Hypothalamus (tissue), 51 donors: ENCODE measurements at places on chromosomes 4 and X.

DNA sequence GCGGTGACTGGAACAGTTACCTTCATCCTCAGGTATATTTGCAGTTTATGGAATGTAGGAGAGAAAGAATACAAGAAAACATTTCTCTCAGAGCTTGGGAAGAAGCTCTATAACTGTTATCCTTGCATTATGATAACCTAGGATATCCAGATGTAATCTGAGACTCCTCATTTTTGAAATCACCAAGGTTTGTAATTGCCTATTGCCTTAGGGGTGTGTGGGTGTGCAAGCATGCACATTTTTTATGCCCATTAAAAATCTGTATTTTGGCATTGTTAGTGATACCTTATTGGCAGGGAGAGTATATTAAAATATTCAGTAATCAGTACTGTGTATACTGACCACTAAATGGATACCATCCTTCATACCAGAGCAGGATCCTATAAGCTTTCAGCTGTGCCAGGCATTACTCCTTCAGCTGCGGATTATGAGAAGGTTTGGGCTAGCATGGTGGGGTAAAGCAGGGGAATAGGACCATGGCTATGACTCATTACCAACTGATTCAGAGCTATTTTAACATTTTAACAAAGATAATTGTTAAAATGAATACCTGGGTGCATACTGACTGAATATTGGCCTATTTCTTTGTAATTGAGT lies 8.3 kb downstream of the SEC24B start:
- DNase-seq: no peak

- no peak for DNase-seq
These were observed 99.7 kb downstream of the FIP1L1 start for GRCh38 chr4:53477038-53477565.

GRCh38 chrX:118504581-118504980 lies 9.0 kb downstream of the DOCK11 start:
- no peak for DNase-seq

DNA sequence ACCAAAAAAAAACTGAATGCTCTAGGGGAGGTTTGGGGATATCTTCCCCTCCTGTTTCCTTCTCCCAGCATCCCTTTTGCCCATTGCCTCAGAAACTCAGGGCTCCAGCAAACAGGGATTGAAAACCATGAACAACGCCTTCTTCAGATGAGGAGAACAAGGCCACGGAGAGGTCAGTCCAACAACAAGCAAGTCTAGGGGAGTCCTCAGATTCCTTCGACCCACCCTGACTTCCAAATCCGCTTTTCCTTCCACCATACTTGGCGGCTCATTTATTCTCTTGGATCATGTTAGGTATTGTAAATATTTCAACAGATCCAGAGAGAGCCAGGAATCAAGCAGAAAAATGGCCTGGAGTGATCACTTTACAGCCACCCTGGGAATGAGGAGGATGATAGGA lies 21.9 kb downstream of the REELD1 start:
- DNase-seq: no peak

DNA sequence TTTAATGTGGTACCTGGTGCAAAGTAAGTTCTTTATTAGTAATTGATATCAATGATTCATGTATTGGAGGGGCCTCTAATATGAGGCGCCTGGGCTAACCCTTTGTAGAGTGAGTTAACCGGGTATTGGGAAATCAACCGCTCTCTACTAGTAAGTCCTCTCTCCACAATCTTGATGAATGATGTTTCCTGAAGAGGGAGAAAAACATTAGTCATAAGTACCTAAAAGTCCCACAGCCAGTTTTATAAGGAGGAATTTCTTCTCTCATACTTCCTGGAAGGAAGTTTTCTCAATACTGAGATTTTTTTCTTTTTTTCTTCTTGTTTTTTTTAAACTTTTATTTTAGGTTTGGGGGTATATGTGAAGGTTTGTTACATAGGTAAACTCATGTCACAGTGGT lies 62.3 kb downstream of the AGTR2 start:
- no peak for DNase-seq

DNA sequence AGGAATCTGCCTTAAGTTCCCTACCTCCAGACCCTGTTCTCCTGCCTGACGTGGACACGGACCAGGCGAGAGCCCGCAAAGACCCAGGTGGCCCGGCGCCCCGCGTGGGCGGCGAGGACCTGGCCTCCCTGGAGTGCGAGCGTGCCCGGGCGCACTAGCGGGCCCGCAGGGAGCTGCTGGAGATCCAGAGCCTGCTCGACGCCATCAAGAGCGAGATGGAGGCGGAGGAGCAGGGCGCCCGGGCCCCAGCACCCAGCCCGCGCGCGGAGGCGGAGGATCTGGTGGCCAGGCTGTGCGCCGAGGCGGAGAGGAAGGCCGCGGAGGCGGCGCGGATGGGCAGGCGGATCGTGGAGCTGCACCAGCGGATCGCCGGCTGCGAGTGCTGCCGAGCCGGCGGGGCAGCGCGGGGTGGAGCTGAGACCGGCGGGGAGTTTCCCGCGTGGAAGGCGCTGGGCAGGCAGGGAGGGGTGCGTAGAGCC lies 18.2 kb downstream of the MRFAP1 start:
- no peak for DNase-seq

DNA sequence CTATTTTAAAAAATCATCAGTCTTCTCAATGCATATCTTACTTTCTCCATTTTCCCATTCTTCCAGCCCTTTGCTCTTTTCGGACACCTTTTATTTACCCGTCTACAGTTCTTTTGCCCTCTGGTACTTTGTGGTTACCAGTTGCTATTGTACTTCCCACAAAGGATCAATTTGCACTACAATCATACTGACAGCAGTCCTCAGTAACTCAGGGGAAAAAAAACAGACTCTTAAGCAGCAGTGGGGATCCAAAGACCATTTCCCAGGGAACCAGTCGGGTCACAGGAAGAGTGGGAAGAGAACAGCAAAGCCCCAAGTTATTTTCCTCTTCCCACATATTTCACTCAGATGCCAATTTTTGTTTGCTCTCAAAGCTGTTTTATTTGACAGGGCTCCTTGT lies 23.1 kb downstream of the DMD start:
- no peak for DNase-seq

DNA sequence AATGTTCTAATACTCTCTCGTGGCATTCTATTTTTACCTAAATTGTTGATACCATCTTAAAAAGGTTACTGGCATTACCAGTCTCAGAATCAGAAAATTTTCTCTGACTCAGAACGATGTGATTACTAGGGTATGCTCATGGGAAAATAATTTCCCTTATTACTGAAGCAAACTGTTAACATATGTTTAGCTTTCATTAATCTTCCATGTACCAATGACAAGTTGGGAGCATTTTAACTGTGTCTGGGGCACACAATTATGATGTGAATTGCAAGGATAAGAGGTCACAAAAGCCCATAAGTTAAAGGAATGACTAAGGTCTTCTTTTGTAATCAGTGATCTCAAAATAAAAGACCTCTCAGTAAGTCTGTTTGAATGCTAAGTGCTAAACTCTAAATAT lies 1254.6 kb downstream of the PCDH18 start:
- no peak for DNase-seq
